Stimulated activated CD4-positive, alpha-beta T cell treated with anti-CD3 and anti-CD28 coated beads, Interleukin-12 subunit alpha, Interleukin-12 subunit beta, amount 100 ng/mL, for 4 hours (primary cell): ENCODE measurements at places on chromosomes 6 and 20.

- no peak for DNase-seq
Observed at GRCh38 chr6:7544597-7544996, 3.1 kb downstream of the DSP start.

- DNase-seq, result peak; percentile 24
Observed at GRCh38 chr6:52574709-52575501, 2.0 kb downstream of the TRAM2 start.

GRCh38 chr20:47296950-47297349, 59.5 kb downstream of the ZMYND8 start:
- no peak for DNase-seq

DNA sequence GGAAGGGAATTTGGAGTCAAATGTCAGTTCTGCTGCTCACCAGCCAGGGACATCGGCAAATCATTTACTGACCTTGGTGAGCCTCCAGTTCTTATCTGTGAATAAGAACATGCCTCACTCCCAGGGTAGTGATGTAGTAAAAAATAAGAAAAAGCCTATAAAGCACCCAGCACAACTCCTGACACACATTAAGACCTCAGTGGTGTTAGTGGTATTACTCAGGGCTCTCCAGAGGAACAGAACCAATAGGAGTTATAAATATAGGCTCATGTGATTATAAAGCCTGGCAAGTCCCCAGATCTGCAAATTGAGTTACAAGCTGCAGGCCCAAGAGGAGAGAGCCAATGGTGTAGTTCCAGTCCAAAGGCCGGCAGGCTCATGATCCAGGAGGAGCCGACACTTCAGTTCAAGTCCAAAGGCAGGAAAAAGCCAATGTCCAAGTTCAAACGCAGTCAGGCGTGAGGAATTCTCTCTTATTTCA, 71.3 kb upstream of the EYA2 start:
- no peak for DNase-seq

GRCh38 chr6:51818520-51819022, 268.8 kb downstream of the PKHD1 start:
- DNase-seq, result no peak
